GM04504 (cell line): ENCODE measurements at places on chromosomes 1 and 21.

DNA sequence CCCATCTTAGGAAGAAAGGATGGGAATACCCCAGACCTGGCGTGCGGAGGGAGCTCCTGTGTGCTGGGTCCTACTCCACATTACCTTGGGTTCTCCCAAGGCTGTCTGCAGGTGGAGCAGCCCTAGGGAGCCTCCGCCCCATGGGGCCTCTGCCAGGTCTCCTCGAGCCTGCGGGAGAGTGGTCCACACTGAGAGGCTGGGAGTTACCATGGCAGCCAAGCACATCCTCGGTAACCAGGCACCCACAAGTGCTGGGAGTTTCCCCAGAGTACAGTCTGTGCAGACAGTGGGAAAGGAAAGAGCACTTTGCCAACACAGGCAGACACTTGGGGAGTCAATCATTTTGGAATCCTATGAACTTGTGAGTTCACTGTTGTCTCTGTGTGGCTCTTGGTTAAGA, 249.4 kb downstream of the DYRK1A start:
- DNase-seq = no peak

DNA sequence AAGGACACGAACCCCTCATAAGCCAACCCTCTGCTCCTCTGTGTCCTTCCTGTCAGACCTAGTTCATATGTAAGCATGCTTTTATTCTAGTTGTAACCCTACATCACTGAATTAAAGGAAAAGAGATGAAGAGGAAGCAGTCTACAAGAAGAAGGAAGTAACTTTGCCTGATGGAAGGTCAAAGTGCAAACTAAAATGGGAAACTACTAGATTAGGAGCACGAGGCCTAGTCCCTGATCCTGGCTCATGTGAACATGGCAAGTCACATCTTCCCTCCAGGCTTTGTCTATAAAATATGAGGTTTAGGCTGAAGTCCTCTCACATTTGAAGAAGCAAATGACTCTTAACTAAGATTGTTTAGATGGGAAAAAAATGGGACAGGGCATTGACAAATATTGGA, 13.2 kb downstream of the ZMYND12 start:
- DNase-seq = no peak

- DNase-seq = no peak
Observed at GRCh38 chr1:184292101-184292500, 94.7 kb upstream of the C1orf21 start.

- DNase-seq = no peak
Observed at GRCh38 chr1:152495066-152495675, 15.4 kb upstream of the LCE5A start.

DNA sequence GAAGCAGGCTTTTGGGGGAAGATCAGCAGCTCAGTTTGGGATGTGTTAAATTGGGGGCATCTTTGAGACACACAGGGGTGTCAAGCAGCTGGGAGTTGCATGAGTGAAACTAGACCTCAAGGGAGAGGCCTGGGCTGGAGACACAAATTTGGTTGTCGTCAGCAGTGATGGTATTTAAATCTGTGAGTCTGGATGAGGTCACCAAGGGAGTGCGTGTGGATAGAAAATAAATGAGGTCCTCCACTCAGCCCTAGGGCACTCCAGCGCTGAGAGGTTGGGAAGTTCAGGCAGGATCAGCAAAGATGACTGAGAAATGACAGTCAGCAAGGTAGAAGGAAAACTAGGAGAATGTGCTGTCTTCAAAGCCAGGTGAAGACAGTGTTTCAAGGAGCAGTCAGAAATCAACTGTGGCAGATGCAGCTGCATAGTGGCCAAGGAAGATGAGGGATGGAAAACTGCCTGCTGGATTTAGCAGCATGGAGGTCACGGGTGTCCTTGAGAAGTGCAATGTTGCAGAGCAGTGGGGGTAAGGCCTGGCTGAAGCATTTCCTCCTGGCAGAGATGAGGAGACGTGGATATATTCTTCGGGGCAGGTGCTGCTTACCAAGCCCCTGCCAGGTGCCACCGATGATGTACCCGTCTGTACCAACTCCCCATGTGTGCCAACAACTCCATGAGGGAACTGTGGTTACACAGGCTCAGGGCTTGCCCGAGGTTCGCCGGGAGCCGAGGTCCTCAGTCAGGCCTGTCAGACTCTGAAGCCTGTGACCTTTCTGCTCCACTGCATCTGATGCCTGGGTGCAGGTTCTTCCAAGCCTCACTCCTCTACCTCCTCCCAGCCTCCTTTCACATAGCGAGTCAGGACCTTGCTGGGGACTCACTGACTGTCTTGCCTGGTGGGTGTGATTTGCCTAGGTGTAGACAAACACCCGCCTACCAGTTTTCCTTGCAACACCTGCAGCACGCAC, 11.3 kb downstream of the MAP7D1 start:
- DNase-seq = no peak

DNA sequence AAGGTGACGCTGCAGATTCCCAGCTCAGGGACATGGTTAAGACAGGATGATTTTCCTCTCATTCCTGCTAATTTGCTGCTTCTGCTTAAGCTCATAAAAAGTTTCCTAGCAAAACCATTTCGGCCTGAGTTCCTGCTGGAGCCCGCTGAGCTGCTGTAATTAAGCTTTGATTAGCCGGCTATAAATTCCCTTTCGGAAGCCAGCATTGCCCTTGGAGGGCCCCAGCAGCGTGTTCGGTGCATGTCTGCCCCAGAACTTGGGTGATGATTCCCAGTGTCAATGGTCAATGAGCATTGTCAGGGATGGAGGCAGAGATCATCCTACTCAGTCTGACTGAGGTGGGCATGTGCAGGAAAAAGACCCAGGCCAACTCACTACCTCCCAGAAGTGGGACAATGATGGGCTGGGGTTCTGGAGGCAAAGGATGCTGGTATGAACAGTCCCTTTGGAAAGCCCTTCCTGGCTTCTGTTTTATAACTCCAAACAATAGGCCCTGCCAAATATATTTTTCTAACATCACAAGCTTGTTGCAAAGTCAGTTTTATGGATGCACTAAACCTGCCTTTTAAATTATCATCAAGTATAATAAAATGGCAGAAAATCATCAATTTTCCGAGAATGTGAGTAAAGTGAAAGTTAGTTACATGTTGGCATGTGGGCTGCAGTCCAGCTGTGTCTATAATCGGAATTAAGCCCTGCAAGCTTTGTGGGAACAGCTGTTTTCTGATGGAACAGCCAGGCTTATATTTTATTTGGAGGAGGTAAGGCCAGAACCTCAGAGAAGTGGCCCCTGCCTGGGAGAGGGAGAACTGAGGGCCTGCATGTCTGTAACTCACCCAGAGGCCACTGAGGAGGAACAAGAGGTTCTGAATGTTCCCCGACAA, 257.1 kb downstream of the GRIK3 start:
- no peak for DNase-seq

- no peak for DNase-seq
Observed at GRCh38 chr1:18352636-18353265, 128.0 kb upstream of the KLHDC7A start.

- DNase-seq = no peak
Observed at GRCh38 chr1:238336531-238336930, 445.8 kb upstream of the ZP4 start.

- no peak for DNase-seq
Observed at GRCh38 chr1:231954751-231955150, 328.2 kb downstream of the DISC1 start.

- DNase-seq = no peak
Observed at GRCh38 chr1:116692879-116693278, 25.3 kb upstream of the IGSF3 start.

DNA sequence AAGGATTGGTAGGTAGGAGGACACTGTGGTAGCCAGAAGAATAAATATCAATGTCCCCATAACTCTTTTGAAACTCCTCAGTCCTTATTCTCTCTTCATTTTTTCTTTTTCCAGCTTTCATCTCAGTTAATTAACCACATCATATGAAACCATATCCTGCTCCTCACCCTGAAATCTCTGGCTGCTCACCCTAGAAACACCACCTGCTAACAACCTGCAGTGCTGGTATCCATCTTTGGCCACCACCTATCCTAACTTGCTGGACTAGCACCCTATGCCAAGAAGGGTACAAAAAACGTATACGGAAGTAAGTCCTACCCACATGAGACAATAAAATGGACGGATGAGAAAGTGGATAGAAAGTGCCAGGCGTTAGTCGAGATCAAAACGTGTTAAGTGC, 13.7 kb upstream of the DPYD start:
- DNase-seq = no peak

- DNase-seq = no peak
Observed at GRCh38 chr1:33394770-33395169, 36.1 kb downstream of the PHC2 start.

DNA sequence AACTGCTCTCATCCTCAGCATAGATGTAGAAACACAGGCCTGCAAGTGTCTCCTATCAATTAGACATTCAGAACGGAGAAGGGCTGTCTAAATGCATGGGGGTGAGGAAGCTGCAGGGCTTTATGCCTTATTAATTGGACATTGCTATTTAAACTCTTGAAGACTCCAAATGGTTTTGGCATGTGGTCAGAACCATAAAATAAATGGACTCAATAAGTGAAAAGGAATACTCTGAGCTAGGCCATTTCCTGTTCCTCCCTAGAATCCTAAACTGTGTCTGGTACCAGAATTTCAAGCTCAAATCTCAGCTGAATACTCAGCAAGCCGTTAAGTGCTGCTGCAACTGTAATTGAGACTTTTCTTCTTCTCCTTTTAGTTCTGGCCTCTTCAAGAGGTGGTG, 80.4 kb upstream of the C1orf87 start:
- DNase-seq = no peak

GRCh38 chr21:42123219-42123908, 52.2 kb downstream of the UMODL1 start:
- no peak for DNase-seq

GRCh38 chr21:42465803-42466127, 30.3 kb downstream of the RSPH1 start:
- DNase-seq = no peak

DNA sequence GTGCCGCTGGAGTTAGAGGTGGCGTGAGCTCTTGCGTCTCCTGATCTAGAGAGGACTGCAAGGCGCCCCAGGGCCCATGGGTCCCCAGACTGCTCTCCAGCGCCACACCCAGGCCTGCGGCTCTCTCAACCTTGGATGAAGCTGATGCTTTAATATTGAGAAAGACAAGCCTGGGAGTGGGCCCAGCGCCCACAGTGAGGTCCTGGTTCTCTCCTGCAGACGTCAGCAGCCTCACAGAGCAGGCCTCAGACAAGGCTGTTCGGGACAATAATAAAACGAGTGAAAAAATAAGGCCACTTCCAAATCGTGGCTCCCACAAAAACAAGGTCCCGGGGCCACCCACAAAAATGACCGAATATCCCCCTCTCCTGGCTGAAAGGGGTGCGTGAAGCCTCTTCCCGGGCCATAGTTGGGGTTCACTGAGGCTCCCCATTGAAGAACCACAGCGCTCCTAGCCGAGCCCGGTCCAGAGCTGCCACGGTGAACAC, 6.0 kb upstream of the DNMT3L start:
- DNase-seq = no peak
